ENCODE measurements at places on chromosomes 7 and 10. TPM values are rescaled to one million over a fixed set of nuclear protein-coding genes. Genes with fewer than 3 reads are reported as not detected.

DNA sequence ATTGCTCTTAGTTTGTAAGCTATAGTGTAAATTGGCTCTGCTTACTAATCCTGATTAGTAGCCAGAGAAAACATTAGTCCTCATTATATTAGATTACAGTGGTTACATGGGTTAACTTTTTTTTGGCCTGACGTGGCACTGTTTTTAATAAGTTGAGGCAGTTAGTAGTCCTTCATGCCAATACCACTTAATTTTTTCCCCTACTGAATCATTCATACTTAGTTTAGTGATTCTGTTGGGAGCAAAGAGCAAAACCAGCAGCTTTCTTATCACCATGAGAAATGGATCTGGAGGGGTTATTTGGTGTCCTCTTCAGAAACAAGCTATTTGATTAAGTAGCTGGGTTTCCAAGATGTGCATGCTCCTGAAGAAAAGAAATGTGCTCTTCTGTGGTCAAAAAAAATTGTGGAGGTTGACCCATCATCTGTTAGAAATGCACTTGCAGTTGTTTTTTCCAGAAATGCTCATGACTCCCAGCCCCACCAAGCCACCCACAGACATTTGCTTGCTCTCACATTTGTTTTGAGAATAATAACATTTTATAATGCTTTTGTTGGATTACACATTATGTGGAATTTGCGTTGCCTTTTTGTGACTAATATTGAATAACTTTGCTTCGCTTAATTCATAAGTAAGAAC is 258.5 kb downstream of the HDAC9 start:
- no peak for DNase-seq

DNA sequence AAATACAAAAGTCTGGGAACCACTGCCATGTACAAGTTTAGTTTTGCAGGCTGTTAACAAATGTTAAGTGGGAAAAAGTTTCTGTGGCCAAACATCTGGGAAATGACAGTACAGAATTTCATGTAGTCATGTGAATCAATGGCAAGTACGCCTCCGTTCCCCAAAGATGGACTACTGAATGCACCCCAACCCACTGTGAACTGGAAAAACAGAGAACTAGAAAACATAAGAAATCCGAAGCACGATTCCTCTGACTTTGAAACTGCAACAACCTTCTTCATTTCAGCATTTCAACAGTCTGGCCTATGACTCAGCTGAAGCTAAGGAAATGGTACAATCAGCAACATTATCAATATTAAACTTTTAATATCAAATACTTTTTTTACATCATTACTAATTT is 41.8 kb downstream of the MCMBP start:
- no peak for DNase-seq

GRCh38 chr10:110680273-110681020 is 36.3 kb downstream of the RBM20 start:
- no peak for DNase-seq

- no peak for DNase-seq
These were observed 188.5 kb downstream of the SNX10 start for GRCh38 chr7:26480156-26480555.

GRCh38 chr7:42714356-42714755 is 197.5 kb downstream of the C7orf25 start:
- DNase-seq = no peak

SFTPA1 gene
- total RNA-seq = not detected

DENND2A gene
- total RNA-seq = 0.09 TPM

LRRC27 gene
- total RNA-seq = 7.8 TPM

VOPP1 gene
- total RNA-seq = 13.3 TPM
